A549 treated with CORT108297 at 1 μM for 4 hours (cell line): ENCODE measurements at places on chromosomes 2 and 18. TPM values are rescaled to one million over a fixed set of nuclear protein-coding genes. Genes with fewer than 3 reads are reported as not detected.

EVX2 gene
- not detected in 5 replicates for total RNA-seq

LRATD1 gene
- total RNA-seq = 0.02 to 0.09 TPM (median 0.05 TPM) in 5 replicates

CRYGD gene
- not detected in 5 replicates for total RNA-seq

GAREM1 gene
- 2.8 to 4.3 TPM (median 3.3 TPM) in 5 replicates for total RNA-seq

DLGAP1 gene
- 0.01 to 0.04 TPM in 2 of 5 replicates, not detected in the others for total RNA-seq

NGEF gene
- 15.2 to 21.6 TPM (median 17.6 TPM) in 5 replicates for total RNA-seq

SMYD1 gene
- not detected in 5 replicates for total RNA-seq

SCN1A gene
- total RNA-seq = not detected in 5 replicates

COLEC11 gene
- 0.50 to 0.62 TPM (median 0.55 TPM) in 5 replicates for total RNA-seq

NT5C1B gene
- total RNA-seq = not detected in 5 replicates

ATOH8 gene
- 5.3 to 10.6 TPM (median 8.1 TPM) in 5 replicates for total RNA-seq

FOXI3 gene
- total RNA-seq = 0.05 TPM in 1 of 5 replicates, not detected in the others

PRSS56 gene
- 0.07 to 0.22 TPM (median 0.15 TPM) in 5 replicates for total RNA-seq

CELF4 gene
- 0.06 to 0.10 TPM in 2 of 5 replicates, not detected in the others for total RNA-seq

KCNG2 gene
- total RNA-seq = not detected in 5 replicates

TBR1 gene
- total RNA-seq = 0.01 to 0.07 TPM (median 0.05 TPM) in 4 of 5 replicates, not detected in the other

HAAO gene
- total RNA-seq = not detected in 5 replicates

RAPGEF4 gene
- 0.14 to 0.54 TPM (median 0.20 TPM) in 5 replicates for total RNA-seq

MOGAT1 gene
- total RNA-seq = not detected in 5 replicates

KCNE4 gene
- 0.66 to 0.90 TPM (median 0.83 TPM) in 5 replicates for total RNA-seq

RBM43 gene
- 2.5 to 3.7 TPM (median 3.4 TPM) in 5 replicates for total RNA-seq

ARMC9 gene
- 13.0 to 19.4 TPM (median 16.6 TPM) in 5 replicates for total RNA-seq

CDKL4 gene
- 0.15 TPM in 1 of 5 replicates, not detected in the others for total RNA-seq

CHRNG gene
- total RNA-seq = not detected in 5 replicates

TRAF3IP1 gene
- total RNA-seq = 9.3 to 14.3 TPM (median 13.2 TPM) in 5 replicates

RAB17 gene
- 0.13 to 0.28 TPM (median 0.18 TPM) in 4 of 5 replicates, not detected in the other for total RNA-seq

ALK gene
- total RNA-seq = not detected in 5 replicates
